Stimulated activated naive CD8-positive, alpha-beta T cell treated with anti-CD3 and anti-CD28 coated beads, Interleukin-15, Interleukin-2, amounts not matched to agents 100 U/mL and 50 U/mL, for 24 hours (primary cell): ENCODE measurements at places on chromosomes 7 and 10.

- DNase-seq: no peak
These were observed 5.4 kb downstream of the CEP41 start for GRCh38 chr7:130435311-130435854.

- no peak for DNase-seq
These were observed 83.7 kb downstream of the KIAA1217 start for GRCh38 chr10:24292304-24293293.

- no peak for DNase-seq
These were observed 350.9 kb upstream of the NPVF start for GRCh38 chr7:25578991-25579777.

- DNase-seq: peak; percentile 8
These were observed 115.6 kb downstream of the ATXN7L1 start for GRCh38 chr7:105760551-105761447.

- no peak for DNase-seq
These were observed 293.6 kb downstream of the CSTF2T start for GRCh38 chr10:51405580-51406351.

DNA sequence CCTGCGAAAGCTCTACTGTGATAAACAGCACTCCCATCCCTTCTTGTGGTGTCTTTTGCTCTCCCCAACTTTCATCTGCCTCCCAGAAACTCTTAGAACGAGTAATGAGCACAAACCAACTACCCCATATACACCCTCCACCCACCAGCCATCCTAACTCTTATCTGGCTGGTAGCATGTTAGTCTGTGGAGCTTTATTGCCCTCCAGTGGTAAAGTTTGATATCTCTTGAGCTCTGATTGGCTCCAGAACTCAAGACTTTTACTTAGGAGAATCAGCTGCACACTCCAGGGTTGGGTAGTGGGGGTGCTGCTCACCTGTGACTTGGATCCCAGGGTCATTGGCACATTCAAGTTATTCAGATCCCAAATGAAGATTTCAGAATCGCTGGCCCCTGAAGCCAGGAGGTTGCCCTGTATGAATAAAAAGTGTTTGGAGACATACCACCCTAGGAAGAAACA lies 10.9 kb downstream of the SEC31B start:
- no peak for DNase-seq

DNA sequence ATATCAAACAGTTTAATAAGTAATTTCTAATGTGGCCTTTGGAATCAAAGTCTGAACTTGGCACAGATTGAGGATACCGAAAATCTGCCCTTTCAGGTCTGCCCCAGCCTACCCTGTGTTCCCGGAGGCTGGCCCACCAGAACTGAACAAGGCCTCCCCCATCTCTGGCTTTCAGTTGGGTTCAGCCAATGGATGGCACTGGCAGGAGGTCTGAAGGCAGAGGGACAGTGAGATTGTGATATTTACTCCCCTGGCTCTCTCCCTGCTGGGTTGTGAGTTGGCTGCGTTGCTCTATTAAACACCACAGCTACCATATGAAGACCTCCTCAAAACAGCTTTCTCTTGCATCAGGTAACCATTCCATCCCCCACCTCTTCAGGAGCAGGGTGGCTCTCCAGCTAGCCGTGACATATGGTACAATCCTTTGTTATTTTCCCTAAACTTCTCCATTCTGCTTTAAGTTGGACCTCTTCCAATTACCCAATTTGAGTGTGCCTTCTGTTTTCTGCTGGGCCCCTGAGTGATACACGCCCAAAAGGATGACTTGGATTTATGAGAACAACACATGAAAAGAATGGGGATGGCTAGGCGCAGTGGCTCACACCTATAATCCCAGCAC lies 28.1 kb downstream of the DNMBP start:
- DNase-seq: no peak

- DNase-seq: no peak
These were observed 489.2 kb upstream of the ZMIZ1 start for GRCh38 chr10:78579576-78579975.

GRCh38 chr7:107876916-107877315 lies 14.1 kb upstream of the DLD start:
- no peak for DNase-seq

- no peak for DNase-seq
These were observed 84.1 kb upstream of the PLPP4 start for GRCh38 chr10:120372917-120373316.

DNA sequence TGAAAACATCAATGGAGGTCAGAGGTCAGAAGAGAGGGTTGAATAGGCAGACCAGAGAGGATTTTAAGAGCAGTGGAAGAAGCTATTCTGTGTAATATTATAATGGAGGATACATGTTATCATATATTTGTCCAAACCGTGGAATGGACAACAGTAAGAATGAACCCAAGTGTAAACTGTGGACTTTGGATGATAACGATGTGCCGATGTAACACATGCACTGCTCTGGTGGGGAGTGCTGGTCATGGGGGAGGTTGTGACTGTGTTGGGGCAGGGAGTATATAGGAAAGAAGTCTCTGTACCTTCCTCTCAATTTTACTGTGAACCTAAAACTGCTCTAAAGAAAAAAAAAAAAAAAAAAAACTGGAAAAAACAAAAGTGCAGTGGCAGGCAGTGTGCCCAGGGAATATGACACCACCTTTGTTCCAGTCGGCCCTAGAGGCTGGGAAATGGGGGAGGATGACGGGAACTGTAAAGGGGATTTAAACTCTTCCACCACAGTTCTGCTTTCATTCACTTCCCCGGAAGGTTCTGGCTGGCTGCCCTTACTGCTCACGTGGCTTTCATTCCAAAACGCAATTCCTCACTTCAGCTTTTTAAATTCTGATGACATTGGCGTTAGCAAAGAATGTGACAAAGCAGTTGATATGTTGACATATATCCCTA lies 113.7 kb upstream of the ANKRD1 start:
- DNase-seq: no peak

- no peak for DNase-seq
These were observed 38.9 kb upstream of the YAE1 start for GRCh38 chr7:39527296-39527695.

- DNase-seq: peak; percentile 33
These were observed 108.8 kb upstream of the GSDME start for GRCh38 chr7:24866004-24866615.

DNA sequence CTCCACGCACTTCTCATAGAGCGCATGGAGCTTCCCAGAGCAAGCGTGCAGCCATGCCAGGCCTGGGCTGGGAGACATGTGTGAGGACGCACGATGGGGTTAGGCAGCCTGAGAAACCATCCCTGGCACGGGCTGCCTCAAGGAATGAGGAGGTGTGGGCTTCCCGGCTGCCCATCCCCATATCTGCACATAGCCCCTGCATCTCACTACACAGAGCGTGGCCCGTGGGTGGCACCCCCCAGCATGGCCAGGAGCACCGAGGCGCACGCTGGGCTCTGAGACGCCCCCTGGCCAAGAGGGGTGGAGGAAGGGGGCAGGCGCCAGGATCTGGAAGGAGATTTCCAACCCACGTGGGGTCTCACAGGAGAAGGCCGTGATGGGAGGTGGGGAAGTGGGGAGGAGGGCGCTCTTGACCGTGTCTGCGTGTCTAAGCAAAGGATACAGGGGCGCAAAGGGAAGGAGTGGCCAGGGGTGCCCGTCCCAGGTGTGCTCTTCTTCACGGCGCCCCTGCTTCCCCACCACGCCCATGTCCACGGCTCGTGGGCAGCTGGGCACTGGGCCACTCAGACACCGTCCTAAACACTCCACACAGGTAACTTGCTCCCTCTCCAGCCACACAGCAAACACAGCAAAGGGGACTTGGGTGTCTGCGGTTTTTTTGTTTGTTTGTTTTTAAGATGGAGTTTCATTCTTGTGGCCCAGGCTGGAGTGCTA lies 340.5 kb downstream of the PTPRN2 start:
- DNase-seq: no peak

DNA sequence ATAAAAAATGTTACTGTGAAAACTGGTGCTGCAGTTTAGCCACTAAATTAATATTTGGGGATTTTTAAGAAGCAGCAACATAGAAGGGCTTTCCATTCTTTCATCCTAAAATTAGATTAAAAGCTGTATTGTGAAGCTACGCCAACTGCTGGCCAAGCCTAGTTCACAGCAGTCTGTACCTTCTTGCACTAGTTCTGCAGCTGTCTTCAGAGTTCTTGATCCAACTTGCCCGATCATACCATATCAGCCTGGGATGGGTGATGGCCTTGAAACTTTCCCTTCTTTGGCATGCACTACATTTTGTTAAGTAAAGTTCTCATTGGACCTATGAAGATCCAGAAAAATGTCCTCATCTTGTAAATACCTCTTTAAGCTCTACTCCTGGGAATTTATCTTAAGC lies 20.3 kb upstream of the PANK1 start:
- no peak for DNase-seq

DNA sequence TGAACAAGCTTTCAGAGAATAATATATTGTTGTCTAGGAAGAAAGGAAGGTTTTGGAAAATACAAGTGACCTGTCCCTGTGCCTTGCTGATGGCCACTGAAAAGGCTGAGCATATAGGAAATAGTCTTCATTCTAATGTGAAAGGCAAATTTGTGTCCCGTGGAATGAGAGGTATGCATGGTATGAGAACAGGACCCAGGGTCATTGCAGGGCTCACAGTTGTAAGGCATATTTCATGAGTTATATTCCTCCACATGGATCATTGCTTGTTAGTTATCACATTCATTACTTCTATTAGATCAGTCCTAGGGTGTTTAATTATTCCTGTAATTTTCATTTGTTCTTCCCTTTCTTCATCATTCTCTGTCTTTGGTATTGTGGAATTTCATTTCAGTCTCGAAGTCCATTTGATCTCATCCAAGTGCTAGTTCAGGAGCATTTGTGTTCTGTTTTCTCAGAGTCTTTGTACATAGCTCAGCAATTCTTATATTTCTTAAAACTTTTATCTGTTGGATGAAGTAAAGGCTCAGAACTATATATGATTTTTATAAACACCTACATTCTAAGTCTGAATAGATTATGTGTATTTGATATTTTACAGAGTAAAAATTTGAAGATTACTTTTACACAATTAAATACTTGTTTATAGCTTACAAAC lies 39.4 kb upstream of the ARHGAP21 start:
- DNase-seq: no peak

DNA sequence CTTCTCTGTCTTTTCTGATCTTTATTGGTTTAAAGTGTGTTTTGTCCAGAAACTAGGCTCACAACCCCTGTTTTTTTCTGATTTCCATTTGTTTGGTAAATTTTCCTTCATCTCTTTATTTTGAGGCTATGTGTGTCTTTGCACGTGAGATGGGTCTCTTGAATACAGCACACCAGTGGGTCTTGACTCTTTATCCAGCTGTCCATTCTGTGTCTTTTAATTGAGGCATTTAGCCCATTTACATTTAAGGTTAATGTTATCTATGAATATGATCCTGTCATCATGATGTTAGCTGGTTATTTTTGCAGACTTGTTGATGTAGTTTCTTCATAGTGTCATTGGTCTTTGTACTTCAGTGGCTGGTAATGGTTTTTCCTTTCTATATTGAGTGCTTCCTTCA lies 10.1 kb downstream of the TEX36 start:
- DNase-seq: no peak

DNA sequence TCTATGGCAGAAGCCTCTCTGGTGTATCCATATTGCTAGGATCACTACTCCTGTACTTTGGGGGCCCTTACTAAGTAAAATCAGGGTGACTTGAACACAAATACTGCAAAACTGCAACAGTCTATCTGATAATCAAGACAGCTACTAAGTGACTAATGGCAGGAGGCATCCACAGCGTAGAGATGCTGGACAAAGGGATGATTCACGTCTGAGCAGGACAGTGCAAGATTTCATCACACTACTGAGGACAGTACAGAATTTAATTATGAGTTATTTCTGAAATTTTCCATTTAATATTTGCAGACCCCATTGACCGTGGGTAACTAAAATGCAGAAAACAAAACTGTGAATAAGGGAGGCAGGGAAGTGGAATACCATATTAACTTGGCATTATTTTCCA lies 10.4 kb downstream of the CUL2 start:
- DNase-seq: no peak

GRCh38 chr10:1525354-1526162 lies 211.8 kb downstream of the ADARB2 start:
- DNase-seq: no peak

GRCh38 chr7:123987445-123987844 lies 45.4 kb downstream of the TMEM229A start:
- no peak for DNase-seq

GRCh38 chr10:121058082-121058481 lies 206.9 kb downstream of the WDR11 start:
- no peak for DNase-seq

DNA sequence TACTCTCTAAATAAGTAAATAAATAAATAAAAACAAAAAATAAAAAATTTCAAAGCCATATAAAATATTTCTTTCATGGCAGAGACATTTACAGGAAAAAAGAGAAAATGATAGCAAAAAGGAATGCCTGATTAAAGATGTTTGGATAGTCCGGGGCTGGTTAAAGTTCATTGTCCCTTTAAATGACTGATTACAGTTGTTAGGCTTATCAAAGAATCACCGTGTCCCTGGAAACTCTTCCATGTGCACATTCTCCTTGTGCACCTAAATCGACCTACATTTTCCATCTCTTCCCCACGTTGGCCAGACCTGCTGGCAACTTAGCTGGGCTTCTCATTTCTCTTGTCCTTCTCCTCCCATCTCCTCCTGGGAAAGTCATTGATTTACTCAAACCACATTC lies 69.1 kb downstream of the ABCB5 start:
- no peak for DNase-seq

- no peak for DNase-seq
These were observed 15.3 kb upstream of the THSD7A start for GRCh38 chr7:11847336-11847735.

DNA sequence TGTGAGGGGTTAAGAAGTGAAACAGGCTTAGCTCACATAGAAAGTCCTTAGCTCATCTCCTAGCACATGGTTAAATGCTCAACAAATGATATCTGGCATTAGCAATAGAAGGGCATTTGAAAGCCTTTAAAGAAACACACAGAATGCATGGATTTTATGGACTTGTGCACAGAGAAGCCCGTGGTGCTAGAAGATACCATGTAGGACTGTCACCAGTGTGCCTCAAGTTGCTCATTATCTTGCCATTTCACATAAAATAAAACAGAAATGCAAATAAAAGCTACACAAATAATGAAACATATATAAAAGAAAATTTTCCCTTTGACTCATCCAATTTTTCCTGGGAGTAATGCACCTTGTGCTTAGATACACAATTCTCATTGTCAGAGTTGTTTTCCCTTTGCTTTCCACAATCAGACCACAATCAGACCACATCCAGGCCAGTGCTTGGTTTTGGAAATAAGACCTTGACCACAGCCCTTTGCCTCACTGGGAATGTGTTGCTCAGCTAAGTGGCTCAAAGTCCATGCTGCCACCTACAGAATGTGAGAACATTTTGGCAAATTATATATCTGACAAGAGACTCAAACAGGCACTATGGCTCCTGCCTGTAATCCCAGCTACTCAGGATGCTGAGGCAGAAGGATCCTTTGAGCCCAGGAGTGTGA lies 9.5 kb upstream of the WDR11 start:
- peak; percentile 8 for DNase-seq
